ENCODE measurements at places on chromosomes 2 and 18.

DNA sequence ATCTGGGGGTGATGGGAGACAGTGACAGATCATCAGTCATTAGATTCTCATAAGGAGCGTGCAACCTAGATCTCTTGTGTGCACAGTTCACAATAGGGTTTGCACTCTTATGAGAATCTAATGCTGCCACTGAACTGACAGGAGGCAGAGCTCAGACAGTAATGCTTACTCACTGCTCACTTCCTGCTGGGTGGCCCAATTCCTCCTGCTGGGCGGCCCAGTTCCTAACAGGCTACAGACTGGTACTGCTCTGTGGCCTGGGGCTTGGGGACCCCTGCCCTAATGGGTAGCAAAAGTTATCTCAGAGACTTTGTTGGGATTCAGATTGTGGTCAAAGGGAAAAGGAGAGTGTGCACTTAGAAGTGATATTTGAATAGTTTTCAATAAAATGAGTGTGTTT, 840.1 kb upstream of the ID2 start:
- no peak for DNase-seq

DNA sequence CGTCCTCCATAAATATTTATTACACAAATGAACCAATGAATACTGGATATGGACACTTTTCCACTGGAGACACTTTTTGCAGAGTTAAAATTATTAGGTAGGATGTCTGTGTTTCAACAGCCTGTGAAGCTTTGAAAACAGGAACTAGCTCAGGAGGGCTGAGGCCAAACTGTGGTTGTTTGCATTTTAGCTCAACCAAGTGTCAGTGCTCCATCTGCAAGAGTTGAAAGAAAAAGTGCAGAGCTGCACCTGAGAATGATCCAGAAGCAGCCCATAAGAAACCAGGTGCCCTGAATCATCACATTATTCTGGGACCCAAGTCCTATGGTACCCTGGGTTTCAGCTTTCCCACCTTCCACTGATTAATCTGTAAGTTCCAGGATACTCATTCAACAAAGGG, 180.4 kb downstream of the TRIB2 start:
- DNase-seq: no peak

DNA sequence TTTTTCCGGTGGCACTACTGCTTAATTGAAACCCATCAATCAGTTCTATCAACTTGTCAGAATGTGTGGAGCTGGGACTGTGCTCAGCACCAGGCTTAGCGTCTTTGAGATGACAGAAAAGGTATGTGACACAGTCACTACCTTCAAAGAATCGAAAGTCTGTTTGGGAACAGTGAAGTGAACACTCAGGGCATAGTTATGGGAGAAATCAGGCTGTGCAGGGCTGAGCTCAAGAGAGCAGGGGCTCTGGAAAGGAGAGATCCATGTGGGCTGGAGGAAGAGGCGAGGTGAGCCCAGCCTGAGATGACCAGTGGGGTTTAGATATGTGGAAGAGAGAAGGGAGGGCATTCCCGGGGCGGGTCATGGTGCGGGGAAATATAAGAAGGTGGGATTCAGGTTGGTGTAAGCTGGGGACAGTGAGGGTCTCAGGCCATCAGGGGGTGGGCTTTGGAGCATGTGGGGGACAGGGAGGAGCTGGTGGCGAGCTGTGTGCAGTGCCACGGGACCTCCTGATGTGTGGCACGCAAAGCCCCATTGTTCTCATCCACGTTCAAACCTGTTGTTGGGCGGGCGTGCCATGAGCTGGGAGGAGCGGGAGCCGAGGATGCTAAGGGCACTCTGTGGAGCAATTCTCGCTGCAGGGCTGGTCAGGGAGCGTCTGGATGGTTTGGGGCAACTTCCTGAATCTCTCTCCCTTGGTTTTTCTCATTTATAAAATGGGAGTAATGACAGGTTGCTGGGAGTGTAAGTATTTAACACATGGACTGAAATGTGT, 72.5 kb downstream of the VAPA start:
- DNase-seq: no peak

DNA sequence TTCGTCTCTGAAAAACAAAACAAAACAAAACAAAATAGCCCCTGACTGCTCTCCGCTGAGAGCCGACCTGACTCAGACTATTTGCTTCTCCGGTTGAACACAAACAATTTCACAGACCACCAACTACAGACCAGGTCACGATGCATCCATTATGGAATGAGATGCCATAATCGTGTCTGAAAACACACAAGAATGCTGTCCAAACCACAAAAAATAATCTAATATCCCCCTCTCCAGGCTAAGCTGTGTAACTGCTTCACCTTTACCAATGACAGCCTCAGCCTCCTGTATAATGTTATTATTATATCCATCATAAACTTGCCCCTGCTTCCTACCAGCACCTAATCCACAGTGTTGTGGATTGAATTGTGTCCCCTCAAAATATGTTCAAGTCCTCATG, 114.7 kb downstream of the DNAH6 start:
- no peak for DNase-seq

GRCh38 chr18:57048351-57048750, 98.5 kb upstream of the BOD1L2 start:
- DNase-seq: no peak

DNA sequence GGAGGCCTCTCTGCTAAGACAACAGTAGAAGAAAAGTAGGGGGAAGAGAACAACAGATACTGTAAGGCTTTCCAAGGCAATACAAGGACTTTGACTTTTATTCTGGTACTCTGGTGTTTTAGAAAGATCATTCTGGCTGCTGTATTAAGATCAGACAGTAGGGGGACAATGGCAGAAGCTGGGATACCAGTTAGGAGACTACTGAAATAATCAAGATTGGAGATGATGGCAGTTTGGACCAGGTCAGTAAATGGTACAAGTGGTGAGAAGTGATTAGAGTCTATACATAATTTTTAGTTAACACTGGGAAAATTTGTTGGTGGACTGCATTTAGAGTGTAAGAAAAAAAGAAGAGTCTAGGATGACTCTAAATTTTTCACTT, 139.7 kb downstream of the ROCK1 start:
- DNase-seq: no peak

GRCh38 chr18:3466872-3467271, 16.9 kb downstream of the TGIF1 start:
- DNase-seq: no peak

DNA sequence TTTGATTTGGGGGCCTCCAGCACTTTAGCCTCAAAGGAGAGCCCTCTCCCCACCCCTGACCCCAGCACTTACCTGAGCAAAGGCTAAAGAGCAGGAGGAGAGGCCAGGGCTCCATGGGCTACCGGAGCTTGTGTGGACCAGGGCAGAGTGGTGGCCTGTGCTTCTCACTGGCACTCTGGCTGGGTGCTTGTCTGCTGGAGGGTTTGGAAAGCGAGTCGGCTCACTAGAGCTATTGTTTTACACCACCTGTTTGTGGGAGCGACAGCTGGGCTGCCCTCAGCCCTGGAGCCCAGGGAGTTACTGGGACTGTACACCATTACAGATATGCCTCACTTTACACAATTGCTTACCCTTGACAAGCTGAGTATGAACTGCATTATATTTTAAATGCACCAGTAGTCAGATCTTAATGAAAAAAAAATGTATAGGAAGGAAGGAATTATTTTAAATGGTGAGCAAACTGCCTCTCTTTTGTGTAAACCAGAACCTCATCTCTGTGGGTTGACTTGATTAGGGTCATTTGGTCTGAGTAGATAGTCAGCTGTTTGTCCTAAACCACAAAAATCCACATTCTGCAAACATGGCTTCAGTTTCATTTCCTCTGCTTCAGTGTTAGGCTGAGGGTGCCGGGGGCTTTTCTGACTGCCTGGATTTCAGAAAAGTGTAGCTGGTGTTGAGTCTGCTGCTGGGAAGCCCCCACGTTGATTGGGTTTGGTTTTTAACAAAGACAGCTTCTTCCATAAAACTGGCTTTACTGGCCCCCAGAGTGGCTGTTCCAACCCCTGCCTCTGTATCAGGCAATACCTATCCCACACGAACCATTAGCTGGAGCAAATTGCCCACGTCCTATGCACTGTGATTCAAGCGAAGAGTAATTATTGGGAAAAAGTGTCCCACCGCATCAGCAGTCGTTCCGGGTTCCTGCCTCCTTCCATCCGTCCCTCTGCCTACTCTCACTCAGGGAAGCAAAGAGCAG, at the start of gene CHRNA1:
TSS of gene CHRNA1 (minus strand) at position 193 of the 976 bp plus-strand sequence. CDS start at position 115, 78 bp downstream.
- DNase-seq: peak; percentile 37

- DNase-seq: no peak
Measured at GRCh38 chr2:150971910-150972309, 289.8 kb downstream of the RBM43 start.

- no peak for DNase-seq
Measured at GRCh38 chr2:127479219-127479825, 47.0 kb downstream of the IWS1 start.

GRCh38 chr18:75782204-75782603, 354.7 kb upstream of the SMIM21 start:
- no peak for DNase-seq

Data from activated CD8-positive, alpha-beta memory T cell treated with anti-CD3 and anti-CD28 coated beads for 24 hours (primary cell).